Heart right ventricle (tissue), 16 donors: ENCODE measurements at places on chromosomes 1 and 21. TPM values are rescaled to one million over a fixed set of nuclear protein-coding genes. Genes with fewer than 3 reads are reported as not detected.
A peak's percentile ranks its signal among the peaks of the same experiment; 100 is the strongest.

Gene PBX1
- total RNA-seq = 67.8 TPM

Gene OR2T29
- not detected for total RNA-seq

Gene NCMAP
- 0.36 TPM for total RNA-seq

Gene PGLYRP4
- total RNA-seq = not detected

- H3K36me3 ChIP-seq = no peaks in the 10 kb centered on the region
- peak overlapping the region; percentile 42 for H3K27ac ChIP-seq
- H3K27me3 ChIP-seq = no peaks in the 10 kb centered on the region
- H3K4me3 ChIP-seq = no peak overlapping the region
- DNase-seq = no peak
Measured at GRCh38 chr1:21313886-21314721, 23.8 kb upstream of the ECE1 start.

- H3K27me3 ChIP-seq = no peaks in the 10 kb centered on the region
- DNase-seq = no peak
- H3K36me3 ChIP-seq = no peaks in the 10 kb centered on the region
Measured at GRCh38 chr1:229344139-229344538, 1.3 kb upstream of the CCSAP start.
